ENCODE measurements at places on chromosomes 11 and 22. TPM values are rescaled to one million over a fixed set of nuclear protein-coding genes. Genes with fewer than 3 reads are reported as not detected.

CENPM gene
- total RNA-seq: 3.2 TPM

SLC37A2 gene
- total RNA-seq: 2.4 TPM

SSTR3 gene
- 13.5 TPM for total RNA-seq

OR51B4 gene
- not detected for total RNA-seq

ESRRA gene
- total RNA-seq: 24.9 TPM

PARVG gene
- total RNA-seq: 224 TPM

TP53AIP1 gene
- total RNA-seq: not detected

ACTN3 gene
- total RNA-seq: not detected

NLRP14 gene
- not detected for total RNA-seq

GRCh38 chr11:117303101-117303500, 12.0 kb downstream of the BACE1-AS start:
- H3K27me3 ChIP-seq: peaks cover under 1% of the 10 kb centered on the region
- H3K4me3 ChIP-seq: no peak overlapping the region
- H3K4me1 ChIP-seq: no peaks in the 10 kb centered on the region
- H3K27ac ChIP-seq: no peak overlapping the region

DNA sequence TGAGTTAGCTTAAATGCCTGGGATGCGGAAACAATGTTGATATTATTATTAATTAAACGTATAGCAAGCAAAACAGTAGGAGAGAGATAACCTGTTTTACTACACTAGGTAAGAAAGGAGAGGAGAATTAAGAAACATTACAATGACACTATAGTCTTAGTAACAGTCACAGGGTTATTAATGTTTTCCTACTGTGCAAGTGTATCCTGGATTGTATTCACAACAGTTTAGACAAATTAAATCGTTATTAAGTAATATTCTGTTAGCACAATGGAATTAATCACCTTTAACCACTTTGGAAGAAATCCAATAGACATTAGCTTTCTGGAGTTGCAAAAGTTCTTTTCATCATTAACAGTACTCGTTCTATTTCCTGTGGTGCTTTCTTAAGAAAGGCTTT, 3.4 kb downstream of the FAM181B start:
- H3K4me1 ChIP-seq: peaks cover 18% of the 10 kb centered on the region
- no peak overlapping the region for H3K4me3 ChIP-seq
- no peak overlapping the region for H3K27ac ChIP-seq
- DNase-seq: no peak

GRCh38 chr11:75035911-75036565, 47.3 kb downstream of the NEU3 start:
- no peak overlapping the region for H3K4me3 ChIP-seq
- peaks cover 8% of the 10 kb centered on the region for H3K27me3 ChIP-seq
- H3K36me3 ChIP-seq: peaks cover 7% of the 10 kb centered on the region
- H3K4me1 ChIP-seq: no peaks in the 10 kb centered on the region

DNA sequence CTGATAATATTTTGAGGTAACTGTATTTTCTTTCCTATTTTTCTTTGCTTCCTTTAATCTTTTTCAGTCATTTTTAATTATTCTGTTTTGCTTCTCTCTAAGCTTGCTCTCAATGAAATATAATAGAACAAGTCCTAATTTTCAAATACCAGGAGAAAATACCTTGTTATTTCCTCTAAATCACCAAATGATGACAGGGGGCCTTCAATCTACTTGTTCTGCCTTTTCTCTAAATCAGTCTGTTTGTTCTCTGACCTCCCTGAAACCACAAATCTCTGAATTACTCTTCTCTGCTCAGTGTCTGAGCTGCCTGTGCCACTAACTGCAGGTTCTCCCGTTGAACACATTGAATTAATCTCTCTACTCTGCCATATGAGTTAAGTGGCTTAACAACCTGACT, 286.2 kb downstream of the C11orf87 start:
- H3K27ac ChIP-seq: no peak overlapping the region
- DNase-seq: no peak
- H3K27me3 ChIP-seq: no peaks in the 10 kb centered on the region
- no peaks in the 10 kb centered on the region for H3K4me1 ChIP-seq
- no peaks in the 10 kb centered on the region for H3K36me3 ChIP-seq

GRCh38 chr22:26845021-26845743, 187.8 kb downstream of the MIAT start:
- H3K27ac ChIP-seq: no peak overlapping the region
- H3K27me3 ChIP-seq: no peaks in the 10 kb centered on the region
- no peak overlapping the region for H3K4me3 ChIP-seq
- H3K4me1 ChIP-seq: no peaks in the 10 kb centered on the region
- no peak for DNase-seq

DNA sequence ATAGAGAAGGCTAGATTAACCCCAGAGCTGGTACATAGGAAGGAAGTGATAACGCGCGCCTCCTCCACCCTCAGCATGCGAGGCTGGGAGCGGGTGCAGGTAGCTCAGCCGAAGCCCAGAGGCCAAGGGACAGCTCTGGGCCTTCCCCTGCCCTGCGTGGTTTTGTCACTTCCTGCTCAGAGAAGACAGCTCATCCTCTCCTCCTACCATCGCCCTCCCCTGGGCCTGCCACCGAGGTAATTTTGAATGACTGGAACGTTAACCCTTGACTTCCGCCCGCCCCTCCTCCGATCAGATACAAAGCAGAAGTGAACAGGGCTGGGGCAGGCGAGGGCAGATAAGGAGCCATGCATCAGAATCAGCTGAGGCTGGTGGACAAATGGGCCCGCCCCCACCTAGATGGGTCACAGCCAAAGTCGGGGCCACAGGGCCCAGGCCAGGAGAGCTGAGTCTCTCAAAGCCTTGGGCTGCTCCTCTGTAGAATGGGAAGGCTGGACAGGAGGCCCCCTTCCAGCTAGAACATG, 1.6 kb downstream of the RAC2 start:
- peak; percentile 85 for DNase-seq
- peaks cover 35% of the 10 kb centered on the region for H3K36me3 ChIP-seq
- peaks cover 67% of the 10 kb centered on the region for H3K4me1 ChIP-seq
- H3K27ac ChIP-seq: peak overlapping the region; percentile 99
- peak overlapping the region; percentile 98 for H3K4me3 ChIP-seq

GRCh38 chr11:4181782-4182721, 87.5 kb downstream of the RRM1 start:
- DNase-seq: no peak
- H3K36me3 ChIP-seq: no peaks in the 10 kb centered on the region
- H3K4me1 ChIP-seq: peaks cover 3% of the 10 kb centered on the region
- H3K4me3 ChIP-seq: no peak overlapping the region
- H3K27me3 ChIP-seq: peaks cover 7% of the 10 kb centered on the region

DNA sequence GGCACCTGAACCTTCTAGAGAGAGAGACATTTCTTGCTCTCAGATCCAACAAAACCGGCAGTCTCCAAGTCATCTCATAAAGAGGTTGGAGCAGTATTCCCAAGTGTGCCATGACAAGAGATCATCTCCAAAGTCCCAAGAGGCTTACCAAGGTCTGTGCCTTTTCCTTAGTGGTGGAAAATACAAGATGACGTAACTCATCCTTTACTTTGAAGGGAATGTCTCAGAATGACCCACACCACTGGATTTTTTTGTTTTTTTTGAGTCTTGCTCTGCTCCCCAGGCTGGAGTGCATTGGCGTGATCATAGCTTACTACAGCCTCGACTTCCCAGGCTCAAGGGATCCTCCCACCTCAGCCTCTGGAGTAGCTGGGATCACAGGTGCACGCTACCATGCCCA, 71.0 kb upstream of the SLC22A12 start:
- H3K36me3 ChIP-seq: no peaks in the 10 kb centered on the region
- no peak for DNase-seq
- no peaks in the 10 kb centered on the region for H3K4me1 ChIP-seq
- H3K27me3 ChIP-seq: peaks cover 30% of the 10 kb centered on the region

- peaks cover 11% of the 10 kb centered on the region for H3K4me1 ChIP-seq
- no peak overlapping the region for H3K27ac ChIP-seq
- H3K4me3 ChIP-seq: peak overlapping the region; percentile 80
- H3K27me3 ChIP-seq: peaks cover 21% of the 10 kb centered on the region
- H3K36me3 ChIP-seq: no peaks in the 10 kb centered on the region
- DNase-seq: peak; percentile 74
Observed at GRCh38 chr22:35539910-35540594, 579 bp upstream of the RASD2 start.

DNA sequence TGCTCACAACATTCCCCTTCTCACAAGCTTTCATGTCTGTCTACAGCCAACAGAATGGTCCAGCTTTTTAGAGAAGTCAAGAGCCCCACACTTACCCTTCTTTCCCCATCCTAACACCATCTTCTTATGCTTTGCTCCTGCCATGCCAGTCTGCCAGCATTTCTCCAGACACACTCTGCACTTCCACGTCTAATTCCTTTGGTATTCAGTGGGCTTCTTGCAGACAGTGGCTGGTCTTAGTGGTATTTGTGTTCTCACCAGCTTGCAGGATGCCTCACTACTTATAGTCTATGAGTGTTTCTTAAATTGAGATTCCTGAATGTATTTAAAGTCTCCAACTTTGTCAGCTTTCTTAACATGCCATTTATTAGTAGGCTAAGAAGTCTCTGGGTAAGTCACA, 154.4 kb downstream of the BBOX1 start:
- no peaks in the 10 kb centered on the region for H3K4me1 ChIP-seq
- no peak for DNase-seq
- H3K27ac ChIP-seq: no peak overlapping the region
- peaks cover 13% of the 10 kb centered on the region for H3K27me3 ChIP-seq
- H3K4me3 ChIP-seq: no peak overlapping the region

DNA sequence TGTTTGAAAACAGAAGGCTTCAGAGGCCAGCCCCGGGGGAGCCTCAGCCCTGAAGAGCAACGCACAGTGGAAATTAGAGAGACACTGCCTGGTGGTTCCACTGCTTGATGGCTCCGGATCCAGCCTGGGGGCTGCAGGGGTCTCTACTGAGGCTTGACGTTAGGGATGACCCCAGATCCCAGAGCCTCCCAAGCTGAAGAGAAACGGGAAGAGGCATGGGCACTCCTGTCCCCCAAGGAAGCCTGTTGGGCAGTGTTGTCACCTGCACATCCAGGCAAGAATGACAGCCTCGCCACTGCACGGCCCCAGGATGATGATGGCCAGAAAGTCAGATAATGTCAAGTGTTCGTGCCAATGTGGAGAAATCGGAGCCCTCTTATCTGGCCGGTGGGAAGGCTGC, 56.8 kb upstream of the FGF3 start:
- H3K27me3 ChIP-seq: peaks cover 24% of the 10 kb centered on the region
- DNase-seq: no peak
- H3K4me3 ChIP-seq: no peak overlapping the region
- H3K4me1 ChIP-seq: no peaks in the 10 kb centered on the region
- H3K27ac ChIP-seq: no peak overlapping the region
